ENCODE measurements at places on chromosomes 5 and 9.

DNA sequence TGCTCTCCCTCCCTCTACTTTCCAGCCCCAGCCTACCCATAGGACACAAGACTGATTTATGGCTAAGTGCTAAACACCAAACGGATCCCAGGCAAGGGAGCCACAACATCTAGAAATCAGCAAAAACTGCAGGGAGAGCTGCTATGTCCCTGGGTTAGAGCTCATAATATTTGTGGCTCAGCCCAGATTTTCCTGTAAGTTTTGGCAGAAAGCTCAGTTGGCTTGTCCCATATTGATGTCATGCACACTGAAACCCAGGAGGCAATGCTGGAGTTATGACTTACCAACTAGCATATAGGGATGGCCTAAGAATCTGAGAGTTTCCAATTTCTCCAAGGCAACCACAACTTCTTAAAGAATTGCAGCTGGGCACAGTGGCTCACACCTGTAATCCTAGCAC, 44.7 kb upstream of the MYOT start:
- no peak for DNase-seq

- no peak for DNase-seq
Measured at GRCh38 chr9:89383721-89384300, 65.5 kb downstream of the SECISBP2 start.

DNA sequence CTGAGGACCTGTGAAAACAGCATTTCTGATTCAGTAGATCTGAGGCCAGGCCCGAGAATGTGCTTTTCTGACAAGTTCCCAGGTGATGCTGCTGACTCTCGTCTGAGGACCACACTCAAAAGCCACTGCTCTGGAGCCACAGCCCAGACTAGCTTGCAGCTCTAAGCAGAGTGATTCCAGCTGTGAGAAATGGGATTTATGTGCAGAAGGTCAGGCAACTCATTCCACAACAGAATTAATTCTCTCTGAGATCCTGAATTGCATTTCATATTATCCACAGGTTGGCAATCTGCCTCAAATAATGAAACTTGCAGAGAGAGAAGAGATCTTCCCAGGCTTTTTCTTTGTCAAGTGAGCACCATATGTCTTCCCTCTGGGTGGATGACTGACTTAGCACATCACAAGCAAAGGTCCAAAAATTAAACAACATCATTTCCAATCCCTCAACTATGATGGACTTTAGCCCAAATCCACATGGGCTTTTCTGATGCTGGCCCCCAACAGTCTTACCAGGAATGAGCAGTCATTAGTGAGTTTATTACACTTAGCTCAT, 140.2 kb downstream of the ALDH1A1 start:
- DNase-seq: no peak

DNA sequence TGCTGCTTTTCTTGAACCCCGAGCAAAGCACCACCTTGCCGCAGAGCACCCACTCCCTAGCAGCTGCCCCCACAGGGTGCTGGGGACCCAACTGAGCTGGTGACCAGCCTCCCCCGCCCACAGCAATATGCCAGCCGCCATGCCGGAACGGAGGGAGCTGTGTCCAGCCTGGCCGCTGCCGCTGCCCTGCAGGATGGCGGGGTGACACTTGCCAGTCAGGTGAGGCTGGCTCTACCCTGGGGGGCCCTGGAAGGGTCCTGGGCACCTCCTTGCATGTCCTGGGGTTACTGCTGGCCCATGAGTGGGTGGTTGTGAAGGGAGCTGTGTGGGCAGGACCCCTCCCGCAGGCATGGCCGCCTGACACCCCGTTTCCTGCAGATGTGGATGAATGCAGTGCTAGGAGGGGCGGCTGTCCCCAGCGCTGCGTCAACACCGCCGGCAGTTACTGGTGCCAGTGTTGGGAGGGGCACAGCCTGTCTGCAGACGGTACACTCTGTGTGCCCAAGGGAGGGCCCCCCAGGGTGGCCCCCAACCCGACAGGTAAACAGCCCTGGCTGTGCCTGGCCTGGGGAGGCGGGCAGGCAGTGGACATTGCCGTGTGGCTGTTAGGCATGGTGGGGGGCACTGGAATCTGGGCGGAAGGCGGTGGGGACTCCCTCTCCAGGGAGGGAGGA, 7.2 kb downstream of the EGFL7 start:
- no peak for DNase-seq

- no peak for DNase-seq
Measured at GRCh38 chr5:160266752-160267345, 37.5 kb downstream of the FABP6 start.

- DNase-seq: no peak
Measured at GRCh38 chr9:99577351-99577750, 244.3 kb upstream of the NR4A3 start.

- no peak for DNase-seq
Measured at GRCh38 chr9:135478829-135479468, 633 bp upstream of the PPP1R26 start.

DNA sequence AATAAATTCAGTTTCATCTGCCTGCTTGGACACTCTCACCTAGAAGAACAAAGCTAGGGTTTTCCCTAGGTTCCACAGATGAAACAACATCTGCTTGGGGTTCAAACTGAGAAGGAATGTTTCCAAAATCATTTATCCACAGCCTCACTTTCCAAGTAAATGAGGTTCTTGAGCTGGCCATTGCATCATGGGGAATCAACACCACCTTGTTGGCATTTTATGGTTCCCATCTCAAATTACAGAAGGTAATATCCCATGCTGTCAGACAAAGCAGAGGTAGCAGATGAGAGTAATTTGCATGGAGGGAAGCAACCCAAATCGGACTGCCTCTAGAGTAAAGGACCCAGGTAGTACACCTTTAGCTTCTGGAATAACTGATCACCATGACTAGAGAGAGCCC, 10.5 kb upstream of the NR4A3 start:
- no peak for DNase-seq

DNA sequence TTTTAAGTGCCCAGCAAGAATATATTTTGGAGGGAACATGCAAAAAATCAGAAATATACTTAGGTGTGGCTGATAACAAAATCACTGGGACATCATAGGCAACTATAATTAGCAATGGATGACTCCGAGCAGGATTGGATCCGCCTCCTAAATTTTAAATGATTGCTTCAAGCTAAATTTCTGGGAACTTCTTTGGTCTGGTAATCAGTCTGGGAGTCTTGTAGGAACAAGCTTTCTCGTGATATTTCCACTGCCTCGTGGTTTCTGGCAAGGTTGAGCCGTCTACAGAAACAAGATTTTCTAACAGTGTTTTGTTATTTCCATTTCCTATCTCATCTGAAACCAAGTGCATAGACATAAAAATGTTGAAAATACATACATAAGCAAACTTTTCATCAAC, 232.6 kb downstream of the BNC2 start:
- DNase-seq: no peak

- no peak for DNase-seq
Measured at GRCh38 chr9:132776268-132776667, 101.8 kb downstream of the AK8 start.

- no peak for DNase-seq
Measured at GRCh38 chr5:157366741-157367674, 93.0 kb upstream of the NIPAL4 start.

GRCh38 chr5:94776167-94776566, 157.7 kb downstream of the SLF1 start:
- no peak for DNase-seq

- DNase-seq: no peak
Measured at GRCh38 chr9:71145179-71145578, 23.8 kb upstream of the TRPM3 start.

- no peak for DNase-seq
Measured at GRCh38 chr9:92737216-92737606, 27.4 kb downstream of the BICD2 start.

DNA sequence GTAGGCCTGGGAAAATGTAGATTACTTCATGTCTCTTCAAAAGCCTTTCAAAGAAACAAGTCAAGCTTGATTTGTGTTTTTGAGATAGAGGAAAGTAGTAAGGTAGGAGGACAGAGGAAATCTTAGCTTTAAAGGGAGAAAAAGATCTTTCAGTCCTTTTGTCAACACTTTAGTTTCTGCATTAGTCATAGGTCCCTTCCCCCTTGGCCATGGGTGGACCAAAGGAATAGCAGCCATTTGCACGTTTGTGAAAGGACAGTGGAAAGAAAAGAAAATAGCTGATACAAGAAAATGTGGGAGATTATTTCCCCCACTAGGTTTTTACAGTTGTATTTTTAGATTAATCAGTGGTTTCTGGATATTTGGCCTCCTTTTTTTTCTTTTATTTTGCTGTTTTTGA, 121.9 kb upstream of the GRHPR start:
- DNase-seq: no peak

DNA sequence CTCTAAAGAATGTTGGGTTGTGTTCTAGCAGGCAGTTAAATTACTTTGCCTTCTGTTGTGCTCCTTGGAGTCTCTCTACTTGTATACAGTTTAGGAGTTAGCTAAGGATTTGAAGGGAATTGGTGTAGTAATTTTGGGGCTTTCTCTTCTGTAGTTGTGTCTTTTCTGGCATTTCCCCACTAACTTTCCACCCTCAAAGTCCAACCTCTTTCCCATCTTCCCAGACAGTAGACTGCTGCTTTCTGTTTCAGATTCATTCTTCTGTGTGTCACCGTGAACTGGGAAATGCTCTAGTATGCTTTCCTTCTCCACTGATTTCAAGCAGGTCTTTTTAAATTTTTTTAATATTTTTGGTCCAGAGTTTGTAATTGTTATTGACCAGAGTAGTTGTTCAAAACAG, 4.5 kb upstream of the ANGPTL2 start:
- DNase-seq: no peak

Data from activated T-helper 1 cell treated with Interleukin-2 at 50 U/mL for 16 hours (primary cell).